ENCODE measurements at places on chromosomes 11 and 22.

DNA sequence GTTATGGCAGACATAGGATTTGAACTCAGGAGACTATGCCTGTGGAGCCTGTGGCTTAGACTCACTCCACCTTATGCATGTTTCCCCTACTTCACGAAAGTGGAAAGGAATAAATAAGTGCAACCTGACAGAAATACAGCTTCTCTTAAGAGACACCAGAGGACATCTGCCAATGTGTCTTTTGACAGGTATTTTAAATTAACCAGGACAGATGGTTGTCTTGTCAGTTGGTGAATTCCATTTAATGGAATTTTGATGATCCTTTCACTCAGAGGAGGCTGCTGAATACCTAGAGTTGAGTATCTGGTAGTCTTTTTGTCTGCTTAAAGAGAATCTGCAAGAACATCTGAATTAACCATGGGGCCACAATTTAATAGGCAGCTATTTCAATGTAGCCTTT, 46.1 kb downstream of the NELL1 start:
- DNase-seq: no peak

- DNase-seq: no peak
These were observed 28.6 kb upstream of the SCGB1A1 start for GRCh38 chr11:62390237-62390636.

DNA sequence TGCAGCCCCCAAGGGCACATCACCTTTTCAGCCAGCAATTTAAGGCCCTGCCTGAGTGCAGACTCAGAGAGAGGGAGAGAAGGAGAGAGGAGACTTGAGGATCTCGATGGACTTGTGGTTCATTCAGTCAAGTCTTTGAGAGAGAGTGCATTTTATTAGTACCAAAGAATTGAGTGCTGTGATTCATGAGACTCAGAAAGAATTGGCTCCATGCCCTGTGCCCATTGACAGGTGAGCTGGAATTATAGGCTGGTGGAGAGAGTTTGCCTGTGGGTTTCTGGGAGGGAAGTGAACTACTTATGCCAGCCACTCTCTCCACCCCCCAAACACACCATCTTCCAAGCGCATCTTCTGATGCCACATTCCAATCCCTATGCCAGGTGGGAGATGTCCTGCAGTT, 236.8 kb downstream of the MN1 start:
- DNase-seq: no peak

GRCh38 chr11:131070365-131070764, 154.1 kb upstream of the SNX19 start:
- no peak for DNase-seq

GRCh38 chr11:35223371-35223796, 84.4 kb downstream of the CD44 start:
- peak; percentile 86 for DNase-seq

GRCh38 chr11:111063726-111064517, 181.6 kb upstream of the POU2AF2 start:
- no peak for DNase-seq

DNA sequence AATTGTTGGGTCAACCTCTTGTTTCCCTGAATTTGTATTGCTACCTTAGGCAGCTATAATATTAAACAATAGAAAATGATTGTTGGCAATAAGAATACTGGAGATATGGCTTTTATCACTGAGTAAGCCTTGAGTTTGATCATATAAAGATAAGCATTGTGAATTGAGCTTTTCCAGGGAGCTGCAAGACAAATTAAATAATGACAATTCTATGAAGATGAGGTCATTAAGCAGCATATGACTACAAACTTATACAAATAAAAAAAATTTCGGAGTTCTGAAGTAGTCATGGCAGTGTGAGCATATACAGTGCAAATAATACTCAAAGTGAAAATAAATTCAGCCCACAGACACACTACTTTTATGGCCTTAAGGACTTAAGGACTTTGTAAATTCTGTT, 161.1 kb upstream of the ANO5 start:
- no peak for DNase-seq

- DNase-seq: no peak
These were observed 28.1 kb upstream of the LRRC10B start for GRCh38 chr11:61480261-61480993.

DNA sequence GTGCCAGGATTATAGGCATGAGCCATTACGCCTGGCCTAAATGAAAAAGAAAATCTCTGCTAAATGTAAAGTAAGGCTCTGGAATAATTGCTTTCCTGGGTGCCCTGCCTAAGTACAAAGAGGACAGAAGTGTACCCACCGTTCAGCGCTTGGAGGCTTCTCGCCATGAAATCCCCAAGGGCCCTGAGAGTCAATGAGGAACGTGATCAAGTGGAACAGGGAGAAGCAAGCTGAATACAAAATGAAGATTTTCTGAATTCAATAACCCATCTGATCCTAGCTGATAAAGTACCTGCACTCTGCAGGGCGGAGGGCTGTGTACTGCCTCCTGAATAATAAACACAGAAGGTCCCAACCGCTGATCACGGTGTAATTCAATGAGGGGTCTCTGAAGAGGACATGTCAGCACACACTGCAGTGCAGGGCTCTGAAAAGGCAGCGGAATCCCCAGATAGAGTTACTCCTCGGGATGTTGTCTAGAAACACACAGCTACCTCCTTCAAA, 97.7 kb downstream of the ABTB2 start:
- DNase-seq: no peak

- no peak for DNase-seq
These were observed 19.7 kb downstream of the SVIP start for GRCh38 chr11:22809893-22810292.

DNA sequence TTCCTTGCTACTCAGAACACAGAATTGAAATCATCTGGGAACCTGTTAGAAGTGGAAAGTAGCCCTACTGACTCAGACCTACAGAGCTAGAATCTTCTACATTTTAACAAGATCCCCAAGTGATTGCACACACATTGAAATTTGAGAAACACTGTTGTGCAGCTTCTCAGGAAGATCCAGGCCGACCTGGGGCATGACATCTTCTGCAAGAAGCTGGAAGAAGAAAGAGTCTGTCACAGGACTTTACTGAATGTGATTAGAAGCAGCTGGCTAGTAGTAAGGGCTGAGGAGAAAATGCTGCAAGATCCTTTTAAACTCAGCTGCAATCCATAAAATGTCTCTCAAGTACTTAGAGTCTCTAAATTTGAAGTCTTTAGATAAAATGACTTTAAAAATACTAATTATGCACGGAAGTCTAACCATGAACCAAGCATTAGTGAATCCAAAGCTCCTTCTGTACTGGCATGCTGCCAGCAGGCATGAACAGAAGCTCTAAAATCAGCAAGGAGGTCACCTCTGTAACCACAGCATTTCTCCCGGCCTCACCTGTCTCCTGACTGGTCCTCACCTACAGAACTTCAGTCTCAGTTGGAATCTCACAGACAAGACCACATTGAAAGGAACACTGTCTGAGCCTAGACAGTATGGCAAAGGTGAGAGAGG, 85.0 kb downstream of the SERGEF start:
- no peak for DNase-seq

DNA sequence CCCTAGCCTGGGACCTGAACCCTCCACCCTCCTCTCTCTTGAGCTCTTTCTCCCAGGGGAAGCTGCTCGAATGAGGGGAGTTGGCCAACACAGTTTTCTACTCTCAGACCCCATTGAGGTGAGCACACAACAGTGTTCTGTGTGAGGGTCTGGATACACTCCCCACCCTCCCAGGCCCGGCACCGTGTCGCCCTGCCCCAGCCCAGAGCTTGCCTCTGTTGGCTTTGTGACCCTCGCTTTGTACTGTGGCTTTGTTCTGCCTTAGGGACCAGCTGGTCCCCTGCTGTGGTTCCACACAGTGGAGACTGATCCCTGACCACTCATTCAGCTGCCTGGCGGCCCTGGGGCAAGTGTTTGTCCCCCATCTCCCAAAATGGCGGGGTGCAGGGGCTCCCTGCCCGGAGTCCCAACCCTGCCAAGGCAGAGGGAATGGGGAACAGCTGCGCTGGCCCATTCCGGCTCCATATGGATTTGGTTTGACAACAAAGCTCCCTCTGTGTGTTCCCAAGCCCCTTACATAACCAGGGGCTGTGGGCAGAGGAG, 8.3 kb downstream of the ST3GAL4 start:
- no peak for DNase-seq

- DNase-seq: no peak
These were observed 539 bp downstream of the SIRT3 start for GRCh38 chr11:235609-235996.

DNA sequence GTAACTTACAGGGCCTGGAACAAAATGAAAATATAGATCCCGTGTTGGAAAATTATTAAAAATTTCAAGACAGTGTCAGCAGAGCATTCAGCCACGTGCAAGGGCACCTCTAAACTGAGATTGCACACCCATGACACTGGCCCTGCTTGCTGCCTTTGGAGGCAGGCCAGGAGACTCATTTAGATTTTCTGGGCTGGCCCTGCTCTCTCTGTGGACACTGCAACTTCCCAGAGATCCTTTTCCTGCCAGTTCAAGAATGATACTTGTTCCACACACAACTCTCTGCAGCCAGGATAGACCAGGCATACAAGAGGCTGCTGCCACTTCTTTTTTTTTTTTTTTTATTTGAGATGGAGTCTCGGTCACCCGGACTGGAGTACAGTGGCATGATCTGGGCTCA, 56.7 kb upstream of the PTPRJ start:
- peak; percentile 31 for DNase-seq

- DNase-seq: no peak
These were observed 22.8 kb upstream of the SYT7 start for GRCh38 chr11:61603667-61604066.

DNA sequence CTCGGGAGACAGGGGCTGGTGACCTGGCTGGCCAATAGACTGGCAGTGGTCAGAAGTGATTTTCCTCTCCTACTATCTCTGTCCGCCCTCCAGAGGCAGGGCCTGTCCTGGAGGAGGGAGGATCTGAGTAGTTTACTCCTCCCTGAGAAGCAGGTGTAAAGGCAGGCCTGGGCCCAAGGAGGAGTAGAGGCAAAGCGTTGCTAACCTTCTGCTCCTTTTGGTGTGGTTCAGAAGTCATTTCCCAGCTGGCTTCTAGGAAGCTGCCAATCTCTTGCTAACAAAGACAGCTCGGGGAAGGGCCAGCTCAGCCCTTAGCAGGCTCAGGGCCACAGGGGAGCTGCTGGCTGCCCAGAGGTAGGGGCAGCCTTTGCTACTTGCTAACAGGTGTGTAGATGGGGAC, 151.1 kb upstream of the NECTIN1 start:
- no peak for DNase-seq

GRCh38 chr22:48244388-48245195, 1482.1 kb downstream of the TBC1D22A start:
- DNase-seq: no peak

- DNase-seq: peak; percentile 18
These were observed 804 bp downstream of the KCNK4 start for GRCh38 chr11:64291752-64292459.

GRCh38 chr11:102989379-102990047, 34.0 kb upstream of the MMP13 start:
- no peak for DNase-seq

DNA sequence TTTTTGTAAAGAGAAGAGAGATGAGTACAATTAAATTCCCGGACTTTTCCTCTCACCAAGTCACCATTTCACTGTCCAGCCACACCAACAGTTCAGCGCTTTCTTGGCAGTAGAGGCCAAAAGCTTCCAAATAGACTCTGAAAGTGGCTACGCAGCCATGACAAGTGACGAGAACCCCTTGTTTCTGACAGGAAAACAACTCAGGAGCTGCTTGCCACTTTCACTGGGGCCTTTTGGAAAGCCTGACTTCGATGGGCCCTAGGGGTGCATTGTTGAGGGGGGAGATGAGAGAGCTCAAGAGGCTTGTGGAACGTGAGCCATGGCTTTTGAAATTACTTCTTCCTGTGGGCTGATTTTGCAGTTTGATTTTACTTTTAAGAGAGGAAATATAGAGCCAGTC, 422.1 kb upstream of the FAT3 start:
- no peak for DNase-seq

- no peak for DNase-seq
These were observed 31.2 kb upstream of the RASL10A start for GRCh38 chr22:29346659-29347058.

- DNase-seq: no peak
These were observed 60.0 kb downstream of the MYEOV start for GRCh38 chr11:69353696-69354544.

GRCh38 chr11:32164836-32165235, 74.0 kb downstream of the RCN1 start:
- DNase-seq: no peak

DNA sequence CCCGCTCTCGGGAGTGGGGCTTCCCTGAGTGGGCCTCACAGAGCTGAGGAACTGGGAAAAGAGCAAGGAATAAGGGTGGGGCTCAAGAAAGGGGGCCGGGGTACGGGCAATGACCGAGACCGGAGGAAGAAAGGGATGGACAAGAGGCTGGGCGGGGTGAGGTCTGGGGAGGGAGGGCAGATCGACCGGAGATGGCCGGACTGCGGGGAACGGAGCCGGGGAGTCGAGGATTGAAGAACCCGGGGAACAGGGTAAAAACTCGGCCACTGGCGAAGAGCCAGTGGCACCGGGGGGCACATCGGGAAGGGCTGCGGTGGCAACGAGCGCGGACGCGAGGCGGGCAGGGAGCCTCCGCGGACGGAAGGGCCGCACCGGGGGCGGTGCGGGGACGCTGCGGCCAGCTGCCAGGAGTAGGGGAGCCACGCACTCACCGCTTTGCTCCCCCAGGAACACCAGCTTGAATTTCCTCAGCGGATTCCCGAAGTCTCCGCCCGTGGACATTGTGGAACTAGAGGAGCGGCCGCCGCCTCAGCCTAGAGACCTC, 667 bp downstream of the RAB6A start:
- DNase-seq: peak; percentile 78

GRCh38 chr11:70120674-70121073, 42.6 kb downstream of the ANO1 start:
- no peak for DNase-seq

- DNase-seq: no peak
These were observed 138.9 kb downstream of the LARGE1 start for GRCh38 chr22:33781411-33781810.

- DNase-seq: no peak
These were observed 70.8 kb downstream of the KCNQ1 start for GRCh38 chr11:2515401-2516275.

DNA sequence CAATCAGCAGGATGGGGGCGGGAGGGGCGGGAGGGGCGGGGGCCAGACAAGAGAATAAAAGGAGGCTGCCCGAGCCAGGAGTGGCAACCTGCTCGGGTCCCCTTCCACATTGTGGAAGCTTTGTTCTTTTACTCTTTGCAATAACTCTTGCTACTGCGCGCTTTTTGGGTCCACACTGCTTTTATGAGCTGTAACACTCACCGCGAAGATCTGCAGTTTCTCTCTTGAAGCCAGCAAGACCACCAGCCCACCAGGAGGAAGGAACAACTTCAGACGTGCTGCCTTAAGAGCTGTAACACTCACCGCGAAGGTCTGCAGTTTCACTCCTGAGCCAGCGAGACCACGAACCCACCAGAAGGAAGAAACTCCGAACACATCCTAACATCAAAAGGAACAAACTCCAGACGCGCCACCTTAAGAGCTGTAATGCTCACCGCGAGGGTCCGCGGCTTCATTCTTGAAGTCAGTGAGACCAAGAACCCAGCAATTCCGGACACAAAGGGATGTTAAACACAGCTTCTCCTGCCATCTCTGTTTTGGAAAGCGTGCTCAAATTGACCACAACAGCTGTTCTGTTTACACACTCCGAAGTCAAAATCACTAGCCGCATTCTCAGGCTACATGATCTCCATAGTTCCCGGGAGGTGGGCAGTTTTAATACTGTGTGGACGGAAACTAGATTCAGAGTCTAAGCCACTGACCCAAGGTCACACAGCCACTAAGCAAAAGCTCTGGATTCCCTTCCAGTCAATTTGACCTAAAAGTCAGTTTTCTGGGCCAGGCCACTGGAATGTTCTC, 11.9 kb downstream of the PLAAT2 start:
- DNase-seq: peak; percentile 47

- peak; percentile 46 for DNase-seq
These were observed 14.0 kb upstream of the ARSA start for GRCh38 chr22:50641696-50642607.

All from femur (tissue), 1 donor.